ENCODE measurements at places on chromosomes 2 and 18.
A peak's percentile ranks its signal among the peaks of the same experiment; 100 is the strongest.

DNA sequence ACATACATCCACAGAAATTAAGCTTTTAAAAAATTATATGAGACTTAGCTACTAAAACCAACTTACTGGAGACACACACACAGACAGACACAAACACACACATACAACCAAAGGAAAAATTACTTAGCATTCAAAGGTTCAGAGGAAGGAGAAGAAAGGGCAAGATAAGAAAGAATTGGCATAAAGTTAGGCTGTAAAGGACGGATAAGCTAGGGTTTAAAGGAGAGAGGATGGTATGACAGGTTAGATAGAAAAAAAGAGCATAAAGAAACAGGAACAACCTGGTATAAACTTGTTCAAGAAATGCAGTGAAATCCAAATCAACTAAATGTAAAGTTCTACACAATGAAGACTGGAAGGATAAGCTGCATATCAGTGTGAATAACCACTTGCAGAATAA is 73.4 kb downstream of the SLC66A3 start:
- DNase-seq: no peak

GRCh38 chr2:46945671-46946070 is 30.1 kb upstream of the MCFD2 start:
- DNase-seq: no peak

GRCh38 chr2:191847764-191848163 is 876 bp upstream of the CAVIN2 start:
- DNase-seq: no peak

DNA sequence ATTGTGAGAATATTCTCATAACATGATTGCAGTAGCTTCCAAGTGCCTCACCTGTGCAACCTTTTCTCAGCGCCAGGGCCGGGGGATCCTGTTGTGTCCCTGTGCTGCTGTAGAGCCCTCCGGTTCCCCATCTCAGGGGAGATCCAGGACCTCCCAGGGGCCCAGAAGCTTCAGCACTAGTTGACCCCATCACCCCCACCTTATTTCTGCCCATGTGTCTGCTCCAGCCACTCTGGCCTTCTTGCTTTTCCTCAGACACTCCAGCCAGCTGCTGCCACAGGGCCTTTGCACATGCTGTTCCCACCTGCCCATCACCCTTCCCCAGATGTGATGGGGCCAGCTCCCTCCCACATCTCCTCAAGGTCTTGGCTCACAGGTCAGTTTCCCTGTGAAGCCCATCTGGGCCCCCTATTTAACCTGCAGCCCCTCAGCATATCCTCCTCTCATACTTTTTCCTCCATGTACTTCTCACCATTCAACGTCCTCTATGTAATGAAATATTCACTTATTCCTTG is 226.5 kb downstream of the SEPTIN10 start:
- no peak for DNase-seq

DNA sequence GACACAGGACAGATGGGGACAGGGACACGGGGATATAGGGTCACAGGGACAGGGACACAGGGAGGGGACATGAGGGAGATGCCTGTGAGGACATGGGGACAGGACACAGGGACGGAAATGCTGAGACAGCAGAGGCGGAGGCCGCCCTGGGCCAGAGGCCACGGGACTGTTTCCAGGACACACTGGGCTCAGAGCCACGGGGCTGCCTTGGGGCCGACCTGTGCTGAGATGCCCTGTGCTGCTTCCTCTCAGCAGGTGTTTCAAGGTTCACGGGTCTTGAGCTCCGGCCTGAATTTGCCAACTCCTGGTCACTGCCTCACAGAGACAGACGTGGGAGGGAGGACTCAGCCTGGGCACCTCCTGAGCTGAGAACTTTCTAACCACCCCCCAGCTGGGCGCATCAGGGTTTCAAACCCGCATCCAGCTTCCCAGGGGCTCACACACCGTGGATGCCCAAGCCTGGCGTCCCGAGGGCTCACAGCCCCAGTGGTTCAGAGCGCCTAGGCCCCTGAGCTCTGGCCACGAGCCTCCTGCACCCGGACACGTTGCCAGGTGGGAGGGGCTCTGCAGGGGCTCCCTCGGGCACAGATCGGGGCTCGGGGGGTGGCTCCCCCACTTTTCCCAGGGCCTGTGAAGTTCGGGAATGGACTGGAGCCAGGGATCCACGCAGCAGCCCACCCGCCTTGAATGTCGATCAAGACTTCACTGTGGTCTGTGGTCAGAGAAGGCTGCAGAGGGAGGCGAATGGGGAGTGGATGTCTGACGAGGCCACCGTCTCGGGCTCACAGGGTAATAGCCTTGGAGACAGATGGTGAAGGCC is 64.1 kb downstream of the SLC66A2 start:
- DNase-seq: no peak

DNA sequence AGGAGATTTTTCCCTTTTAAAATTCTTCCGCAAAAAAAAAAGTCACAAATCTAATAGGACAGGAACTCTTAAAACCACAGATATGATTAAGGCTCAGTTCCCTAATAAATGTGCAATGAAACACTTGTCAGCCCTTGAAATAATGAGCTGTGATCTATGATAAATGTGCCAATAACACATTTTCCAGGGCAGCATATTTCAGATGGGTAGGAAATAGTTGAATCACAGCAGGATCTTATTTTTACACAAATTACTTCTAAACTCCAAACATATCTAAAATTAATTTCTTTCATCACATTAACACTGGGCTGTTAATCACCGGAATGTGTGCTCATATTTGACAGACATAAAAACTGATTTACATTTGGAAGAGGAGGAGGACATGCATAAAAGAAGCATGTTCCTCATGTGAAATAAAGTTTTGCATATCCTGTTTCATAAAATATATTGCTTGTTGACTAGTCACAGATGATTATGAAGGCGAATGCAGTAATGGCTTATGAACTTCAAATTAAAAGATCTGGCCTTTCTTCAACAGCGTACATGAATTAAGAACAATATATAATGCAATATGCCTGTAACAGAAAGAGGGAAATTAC is 281.4 kb downstream of the PAX3 start:
- DNase-seq: no peak

GRCh38 chr2:224778474-224778877 is 62.3 kb upstream of the CCDC195 start:
- DNase-seq: peak; percentile 47

DNA sequence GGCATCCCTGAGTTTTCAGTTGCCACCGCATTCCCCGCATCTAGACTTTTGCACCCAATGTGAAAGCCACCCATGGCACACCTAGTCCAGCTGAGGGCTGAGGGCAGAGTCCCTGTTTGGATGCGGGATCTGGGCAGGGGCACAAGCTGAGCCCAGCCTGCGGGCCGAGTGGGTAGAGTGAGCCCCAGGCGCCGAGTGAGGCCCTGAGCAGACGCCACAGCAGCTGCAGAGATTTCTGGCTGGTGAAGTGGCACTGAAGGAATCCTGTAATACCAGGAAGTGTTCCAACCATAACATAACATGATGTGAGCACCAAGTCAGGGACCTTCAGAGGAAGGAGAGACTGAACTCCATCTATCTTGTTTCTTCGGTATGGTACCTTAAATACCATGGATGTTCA is 27.7 kb upstream of the FRZB start:
- DNase-seq: no peak

- no peak for DNase-seq
Measured at GRCh38 chr2:46198164-46198883, 98.9 kb upstream of the EPAS1 start.

DNA sequence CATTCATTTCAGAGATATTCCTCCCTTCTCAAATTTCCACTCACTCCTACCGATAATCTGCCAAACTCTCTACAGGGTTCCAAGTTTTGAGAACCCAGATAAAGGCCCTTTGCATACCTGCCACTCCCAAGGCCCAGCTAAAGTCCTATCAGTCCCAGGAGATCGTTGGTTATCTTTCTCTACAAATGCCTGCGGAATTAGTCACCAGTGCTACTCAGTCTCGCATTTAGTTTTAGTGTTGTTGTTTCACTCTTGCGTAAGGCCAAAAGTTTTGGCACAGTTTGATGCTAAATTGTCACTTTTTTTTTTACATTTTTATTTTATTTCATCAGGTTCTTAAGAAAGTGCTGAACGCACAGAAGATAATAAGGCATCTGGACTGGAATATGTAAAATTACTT is 29.2 kb upstream of the SETBP1 start:
- no peak for DNase-seq

- no peak for DNase-seq
Measured at GRCh38 chr2:235603659-235604058, 109.8 kb downstream of the AGAP1 start.

GRCh38 chr2:14998546-14998945 is 366.0 kb downstream of the LRATD1 start:
- no peak for DNase-seq

DNA sequence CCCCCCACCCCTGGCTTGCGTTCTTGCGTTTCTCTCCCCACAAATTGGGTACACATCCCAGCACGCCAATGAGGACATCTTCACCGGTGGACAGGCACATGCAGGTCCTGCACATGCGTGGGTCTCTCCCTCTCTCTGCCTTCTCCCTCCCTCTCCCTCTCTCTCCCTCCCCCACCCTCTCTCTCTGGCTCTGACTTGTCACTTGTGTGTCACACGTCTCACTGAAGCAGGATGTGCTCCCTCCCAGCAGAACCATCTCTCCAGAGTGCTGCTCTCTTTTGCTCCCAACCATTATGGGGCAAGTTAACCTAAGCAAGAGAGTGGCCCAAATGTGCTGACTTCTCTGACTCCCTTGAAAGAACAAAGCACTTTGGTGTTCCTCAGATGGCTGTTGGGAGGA is 120.8 kb upstream of the CAB39 start:
- no peak for DNase-seq

DNA sequence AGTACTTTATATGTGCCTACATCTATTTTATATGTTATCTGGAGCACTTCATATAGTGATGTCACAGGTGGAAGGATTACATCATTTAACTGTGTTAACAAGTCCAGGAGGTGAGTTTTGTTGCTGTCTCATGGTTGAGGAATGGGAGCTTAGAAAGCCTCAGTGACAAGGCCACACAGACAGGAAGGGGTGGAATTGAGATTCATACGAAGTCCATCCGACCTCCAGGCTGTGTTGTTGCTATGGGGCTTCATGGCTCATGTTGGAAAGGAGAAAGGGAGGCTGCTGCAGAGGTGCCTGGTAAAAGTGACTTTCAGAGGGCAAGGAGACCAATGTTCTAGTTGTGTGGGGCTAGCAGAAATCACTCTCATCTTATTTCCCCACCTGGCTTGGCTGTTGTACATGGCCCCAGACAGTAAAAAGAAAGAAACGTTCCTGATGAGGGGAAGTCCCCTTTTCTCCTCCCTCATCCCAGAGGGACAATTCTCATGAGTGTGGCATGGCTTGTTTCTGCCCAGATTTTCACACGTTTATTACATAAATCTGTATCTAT is 31.0 kb upstream of the GREB1 start:
- no peak for DNase-seq

Measured in activated CD4-positive, alpha-beta T cell treated with anti-CD3 and anti-CD28 coated beads for 24 hours (primary cell).